RWPE2 (cell line): ENCODE measurements at places on chromosomes 11 and 22.

DNA sequence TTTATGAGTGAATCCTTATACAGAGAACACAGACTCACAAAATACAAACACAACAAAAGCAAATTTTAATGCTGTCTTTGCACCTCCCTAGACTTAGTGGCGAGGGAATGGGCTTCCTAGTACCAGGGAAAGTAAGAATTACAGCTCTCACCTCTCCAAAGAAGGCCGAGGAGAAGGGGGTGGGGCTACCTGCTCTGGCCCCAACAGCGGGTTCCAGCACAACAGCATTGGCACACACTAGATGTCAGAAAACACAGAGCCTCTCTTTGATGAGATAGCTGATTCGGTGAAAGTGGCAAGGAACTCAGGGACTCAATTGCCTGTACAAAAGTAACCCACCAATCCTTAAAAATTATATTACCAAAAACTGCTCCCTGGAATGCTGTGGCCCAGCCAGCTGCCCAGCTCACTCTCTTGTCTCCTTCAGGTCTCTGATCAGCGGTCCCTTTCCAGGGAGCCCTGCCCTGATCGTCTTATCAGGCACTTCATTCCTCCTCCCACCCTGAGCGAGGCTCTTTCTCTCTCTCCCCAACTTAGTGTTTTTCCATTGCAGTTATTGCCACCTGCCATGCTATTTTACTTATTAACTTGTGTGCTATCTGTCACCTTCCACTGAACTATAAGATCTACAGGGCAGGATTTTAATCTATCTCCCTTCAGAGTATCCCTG, 30.7 kb downstream of the SPON1 start:
- no peak for DNase-seq

DNA sequence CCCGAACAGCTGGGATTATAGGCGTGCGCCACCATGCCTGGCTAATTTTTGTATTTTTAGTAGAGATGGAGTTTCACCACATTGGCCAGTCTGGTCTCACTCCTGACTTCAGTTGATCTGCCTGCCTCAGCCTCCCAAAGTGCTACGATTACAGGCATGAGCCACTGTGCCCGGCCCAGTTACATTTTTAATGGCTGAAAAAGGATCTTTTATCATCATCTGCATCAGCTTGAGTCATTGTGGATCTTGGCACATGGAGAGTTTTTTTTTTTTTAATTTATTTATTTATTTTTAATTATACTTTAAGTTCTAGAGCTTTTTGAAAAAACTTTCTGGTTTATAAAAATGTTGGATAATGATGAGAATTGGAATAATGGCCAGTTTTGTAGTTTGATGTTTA, 8.6 kb downstream of the IGHMBP2 start:
- no peak for DNase-seq

GRCh38 chr22:18013947-18014346, 10.4 kb downstream of the MICAL3 start:
- no peak for DNase-seq

- no peak for DNase-seq
Measured at GRCh38 chr11:63142459-63142858, 1.6 kb downstream of the SLC22A24 start.

DNA sequence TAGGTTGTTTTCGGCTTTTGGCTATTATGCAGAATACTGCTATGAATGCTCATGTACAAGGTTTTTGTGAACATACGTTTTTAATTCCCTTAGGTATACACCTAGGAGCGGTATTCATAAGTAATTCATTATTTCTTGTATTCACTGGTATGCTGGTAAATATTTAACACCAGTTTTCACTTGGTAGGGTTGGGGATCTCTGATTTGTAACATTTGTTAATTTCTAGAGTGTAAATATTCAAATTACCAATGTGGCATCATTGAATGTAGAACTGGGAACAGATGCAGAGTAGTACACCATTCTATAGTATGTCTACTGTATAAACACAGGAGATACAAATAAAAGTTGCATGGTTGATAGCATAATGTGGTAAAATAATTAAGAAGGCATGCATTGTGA, 16.3 kb downstream of the GVQW3 start:
- no peak for DNase-seq
